ENCODE measurements at places on chromosomes 2 and 18. TPM values are rescaled to one million over a fixed set of nuclear protein-coding genes. Genes with fewer than 3 reads are reported as not detected.

CD8A gene
- total RNA-seq = 0.28 TPM

UGT1A3 gene
- total RNA-seq = 67.1 TPM

RND3 gene
- 99.1 TPM for total RNA-seq

RABL2A gene
- total RNA-seq = 27.7 TPM

LINC00305 gene
- not detected for total RNA-seq

NDC80 gene
- 71.7 TPM for total RNA-seq

HJURP gene
- 109 TPM for total RNA-seq

PTH2R gene
- total RNA-seq = not detected

NCK2 gene
- total RNA-seq = 30.8 TPM

STARD6 gene
- total RNA-seq = not detected

DSC3 gene
- total RNA-seq = not detected

CACNB4 gene
- total RNA-seq = 0.98 TPM

MPV17 gene
- 42.2 TPM for total RNA-seq

STAT4 gene
- 0.23 TPM for total RNA-seq

CDH19 gene
- not detected for total RNA-seq

ATG16L1 gene
- total RNA-seq = 63.9 TPM

LYG2 gene
- total RNA-seq = not detected

TUBB8B gene
- not detected for total RNA-seq

EHD3 gene
- 1.8 TPM for total RNA-seq

KHK gene
- 10.4 TPM for total RNA-seq

CFAP65 gene
- total RNA-seq = not detected

EML6 gene
- 3.7 TPM for total RNA-seq

LRRC30 gene
- not detected for total RNA-seq

ATP5F1A gene
- 242 TPM for total RNA-seq

QPCT gene
- 3.0 TPM for total RNA-seq

MYO7B gene
- total RNA-seq = not detected

LRRTM4 gene
- 1.3 TPM for total RNA-seq

SERPINB4 gene
- not detected for total RNA-seq

TMEM198 gene
- 5.8 TPM for total RNA-seq

ESPNL gene
- 1.1 TPM for total RNA-seq

MEP1B gene
- not detected for total RNA-seq

ARHGEF4 gene
- 16.1 TPM for total RNA-seq

DSG4 gene
- not detected for total RNA-seq

NFU1 gene
- total RNA-seq = 35.1 TPM

CTLA4 gene
- total RNA-seq = not detected

ALK gene
- total RNA-seq = not detected

NRBP1 gene
- total RNA-seq = 83.9 TPM

DNAJC5G gene
- not detected for total RNA-seq

DNAH6 gene
- not detected for total RNA-seq

NETO1 gene
- not detected for total RNA-seq

KIAA2012 gene
- total RNA-seq = not detected

TUBA3E gene
- not detected for total RNA-seq

EPB41L3 gene
- not detected for total RNA-seq

AGAP1 gene
- total RNA-seq = 91.4 TPM

MERTK gene
- 3.4 TPM for total RNA-seq

CCBE1 gene
- total RNA-seq = 5.8 TPM

FHOD3 gene
- 13.3 TPM for total RNA-seq

FIGN gene
- total RNA-seq = 3.1 TPM

PIGN gene
- 14.6 TPM for total RNA-seq

EIF2B4 gene
- 32.9 TPM for total RNA-seq

SERPINB10 gene
- not detected for total RNA-seq

TMEM17 gene
- total RNA-seq = 7.6 TPM

SLC9A4 gene
- total RNA-seq = 0.85 TPM

CHRNA1 gene
- not detected for total RNA-seq

All from PC-9 (cell line).